ENCODE measurements at places on chromosomes 2 and 18.

DNA sequence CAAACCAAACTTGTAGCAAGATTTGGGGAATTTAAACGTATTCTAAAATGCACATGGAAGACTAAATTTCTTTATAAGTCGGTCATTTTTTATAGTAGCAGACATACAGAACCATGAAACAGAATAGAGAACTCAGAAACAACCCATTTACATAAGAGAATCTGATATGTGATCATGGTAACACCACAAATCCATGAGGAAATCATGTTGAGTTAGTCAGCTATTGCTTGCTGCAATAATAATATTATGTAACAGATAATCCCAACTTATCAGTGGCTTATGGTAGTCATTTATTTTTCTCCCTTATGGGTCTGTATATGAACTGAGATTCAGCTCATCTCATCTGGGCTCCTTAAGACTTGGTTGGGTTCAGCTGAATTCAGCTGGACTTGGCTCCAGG, 103.4 kb upstream of the SERTAD2 start:
- no peak for DNase-seq

- no peak for DNase-seq
These were observed 1708.9 kb upstream of the CELF4 start for GRCh38 chr18:39274535-39274934.

DNA sequence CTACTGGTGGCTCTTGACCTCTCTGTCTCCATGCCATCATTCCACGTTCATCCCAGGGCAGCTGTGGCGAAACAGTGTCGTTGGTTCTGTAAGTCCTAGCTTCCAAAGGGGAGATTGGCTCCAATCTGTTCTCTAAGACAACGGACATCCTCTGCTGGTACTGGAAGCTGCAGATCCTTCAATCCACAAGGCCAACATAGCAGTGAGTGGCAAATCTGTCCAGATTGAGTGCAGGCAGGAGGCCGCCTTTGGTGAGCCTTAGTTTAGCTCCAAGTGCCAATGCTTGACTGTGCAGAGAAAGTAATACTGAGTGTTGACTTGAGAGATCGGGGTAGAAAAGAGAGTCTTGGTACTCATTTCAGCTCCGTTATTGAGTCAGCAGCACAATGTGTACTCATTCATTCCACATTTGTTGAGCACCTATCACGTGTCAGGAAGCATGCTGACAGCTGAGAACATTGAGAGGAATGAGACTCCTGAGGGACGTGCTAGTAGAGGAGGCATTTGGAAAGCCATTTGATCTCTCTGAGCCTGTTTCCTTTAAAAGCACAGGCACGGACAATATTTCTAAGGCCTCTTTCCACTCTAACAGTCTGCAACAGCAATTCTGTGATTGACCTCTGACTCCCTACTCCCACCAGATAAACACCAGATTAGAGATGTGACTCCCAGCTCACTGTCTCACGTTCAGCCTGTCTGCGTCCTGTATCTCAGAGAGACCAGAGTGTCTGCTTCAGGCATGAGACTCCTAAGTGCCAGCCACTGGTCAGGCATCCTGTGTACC, 306.0 kb downstream of the CLIP4 start:
- DNase-seq, result no peak

DNA sequence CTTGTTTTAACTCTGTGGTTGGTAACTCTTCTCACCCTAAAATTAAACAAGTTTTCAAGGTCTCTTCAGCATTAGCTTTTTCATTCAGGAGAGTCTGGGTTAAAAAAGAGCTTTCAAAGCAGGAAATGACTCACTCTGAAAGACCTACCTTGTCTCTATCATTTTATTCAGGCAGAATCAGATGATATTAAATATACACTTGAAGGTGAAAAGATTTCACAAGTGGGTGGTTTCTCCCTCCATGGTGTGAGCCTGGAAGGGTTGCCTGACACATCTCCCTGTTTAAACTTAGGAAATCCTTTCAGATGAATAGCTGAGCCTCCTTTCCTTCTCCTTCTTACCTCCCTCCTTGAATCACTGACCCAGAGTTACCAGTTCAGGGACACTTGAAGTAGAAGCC, 1402.0 kb upstream of the PIK3C3 start:
- no peak for DNase-seq

GRCh38 chr2:43068041-43068533, 158.3 kb downstream of the ZFP36L2 start:
- DNase-seq, result no peak

GRCh38 chr2:127012868-127013267, 94.1 kb downstream of the BIN1 start:
- DNase-seq, result no peak
